Activated CD8-positive, alpha-beta memory T cell treated with anti-CD3 and anti-CD28 coated beads for 1 hour (primary cell): ENCODE measurements at places on chromosomes 12 and 14.

DNA sequence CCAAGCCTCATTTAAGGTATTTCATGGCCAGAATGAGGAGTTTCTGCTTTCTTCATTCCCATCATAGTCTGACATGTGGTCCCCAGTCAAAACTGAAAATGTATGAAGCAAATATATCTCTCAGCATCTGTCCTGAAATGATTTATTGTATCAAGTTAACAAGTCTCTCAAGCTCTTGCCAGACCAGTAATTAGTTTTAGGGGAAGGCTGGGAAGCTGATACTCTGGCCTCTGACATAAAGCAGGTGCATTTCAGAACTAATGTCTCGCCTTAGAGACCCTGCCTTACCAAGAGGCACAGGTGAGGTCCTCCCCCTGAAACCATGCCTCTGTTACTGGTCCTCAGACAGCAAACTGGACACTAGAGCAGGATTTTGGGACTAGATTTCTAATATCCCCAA is 266.5 kb downstream of the SLC15A4 start:
- no peak for DNase-seq

DNA sequence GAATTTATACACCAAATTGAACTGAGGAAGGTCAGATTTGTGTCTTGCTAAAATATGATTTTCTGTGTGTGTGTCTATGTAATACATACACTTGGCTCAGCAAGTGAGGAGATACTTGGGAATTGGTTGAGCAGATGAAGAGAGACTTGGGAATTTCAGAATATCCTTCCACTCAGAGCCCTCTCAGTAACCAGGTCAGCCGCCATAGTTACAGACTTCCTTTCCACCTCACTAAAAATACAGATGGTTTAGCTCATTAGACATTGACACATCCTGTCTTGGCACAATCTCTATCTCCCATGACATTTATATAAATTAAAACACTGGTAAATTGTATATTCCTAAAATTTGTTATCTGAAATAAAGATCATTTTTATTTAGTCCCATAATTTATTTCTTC is 15.9 kb downstream of the PIK3C2G start:
- DNase-seq: no peak

DNA sequence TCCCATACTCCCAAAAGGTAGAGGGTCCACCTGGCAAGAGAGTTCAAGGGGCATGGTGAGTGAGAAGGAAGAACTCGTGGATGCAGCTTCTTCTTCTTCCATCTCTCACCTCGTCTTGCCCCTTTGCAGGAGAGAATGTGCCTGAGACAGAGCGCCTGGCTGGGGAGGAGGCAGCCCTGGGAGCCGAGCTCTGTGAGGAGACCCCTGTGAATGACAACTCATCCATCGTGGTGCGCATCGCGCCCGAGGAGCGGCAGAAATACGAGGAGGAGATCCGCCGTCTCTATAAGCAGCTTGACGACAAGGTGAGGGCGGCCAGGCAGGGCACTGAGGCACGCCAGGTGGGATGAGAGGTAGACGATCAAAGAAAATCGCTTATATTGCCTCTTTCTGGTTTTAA is 20.0 kb downstream of the KIF5A start:
- DNase-seq: no peak

DNA sequence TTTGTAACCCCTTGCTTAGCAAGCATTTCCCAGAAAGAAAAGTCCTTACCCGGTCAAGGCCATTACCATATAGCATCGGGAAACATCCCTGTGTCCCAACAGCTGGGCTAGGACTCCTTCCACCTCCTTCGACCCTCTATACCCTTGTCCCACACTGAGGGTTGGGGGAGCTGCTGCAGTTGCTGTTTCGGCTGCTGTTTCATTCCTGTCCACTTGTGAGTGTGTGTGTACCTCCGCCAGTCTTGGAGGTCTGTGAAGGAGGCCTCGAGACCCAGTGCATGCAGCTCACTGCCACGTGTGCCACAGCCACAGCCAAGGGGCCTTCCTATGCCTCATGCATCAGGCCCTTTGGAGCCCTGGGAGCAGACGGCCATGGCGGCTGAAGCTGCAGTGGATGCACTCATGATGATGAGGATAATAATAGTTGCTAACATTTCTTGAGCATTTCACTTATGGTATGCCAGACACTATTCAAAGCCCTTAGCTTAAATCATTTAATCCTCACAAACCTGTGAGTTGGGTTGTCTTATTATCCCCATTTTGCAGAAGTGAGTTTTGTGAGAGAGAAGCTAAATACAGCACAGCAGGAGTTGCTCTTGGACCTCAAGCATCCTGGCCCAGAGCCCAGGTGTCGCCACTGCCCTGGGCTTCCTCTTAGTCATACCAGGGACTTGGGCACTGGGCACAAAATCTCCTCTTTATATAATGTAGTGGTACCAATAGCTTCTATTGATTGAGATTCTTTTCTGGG is 156.5 kb downstream of the PRKCH start:
- no peak for DNase-seq

- DNase-seq: no peak
Measured at GRCh38 chr12:107207931-107208525, 114.7 kb upstream of the CRY1 start.
